NCI-H1092 treated with DMSO at 0.1 percent for 48 hours (cell line): ENCODE measurements at places on chromosomes 1 and 21.
A peak's percentile ranks its signal among the peaks of the same experiment; 100 is the strongest.

- peak; percentile 36 for DNase-seq
These were observed 68.6 kb downstream of the SIPA1L2 start for GRCh38 chr1:232561381-232561780.

DNA sequence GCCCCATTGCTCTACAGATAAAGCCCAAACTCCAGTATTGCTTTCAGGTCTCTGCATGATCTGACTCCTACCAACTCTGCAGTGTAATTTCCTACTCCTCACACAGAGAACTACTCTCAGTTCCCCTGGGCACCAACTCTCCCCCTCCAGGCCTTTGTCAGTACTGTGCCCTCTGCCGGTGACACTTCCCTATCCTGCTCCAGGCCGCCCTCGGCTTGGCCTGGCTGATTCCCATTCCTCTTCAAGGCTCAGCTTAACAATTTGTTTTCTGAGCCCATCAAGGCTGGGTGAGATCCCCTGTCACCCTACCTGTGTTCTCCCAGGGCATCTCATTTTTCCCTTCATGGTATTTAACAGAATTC, 2.6 kb downstream of the SLAMF8 start:
- DNase-seq = no peak

GRCh38 chr1:30700528-30701257, 22.7 kb downstream of the MATN1 start:
- no peak for DNase-seq

DNA sequence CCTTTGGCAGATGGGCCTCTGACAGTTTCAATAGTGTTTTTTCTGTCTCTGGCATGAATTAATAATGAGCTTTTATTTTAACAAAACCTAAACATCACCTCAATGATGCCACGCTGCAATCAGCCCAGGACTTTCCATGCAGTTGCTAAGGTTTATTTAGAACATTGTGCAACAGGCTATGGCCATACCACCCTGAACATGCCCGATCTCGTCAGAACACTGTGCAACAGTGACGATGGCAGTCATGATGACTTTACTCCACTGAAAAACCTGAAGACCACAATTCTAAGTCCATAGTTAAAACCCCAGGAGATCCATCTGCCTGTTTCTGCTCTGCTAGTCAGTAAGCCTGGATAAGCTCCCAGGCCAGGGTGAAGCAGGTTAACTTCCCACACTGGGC, 310.0 kb downstream of the PBX1 start:
- no peak for DNase-seq

DNA sequence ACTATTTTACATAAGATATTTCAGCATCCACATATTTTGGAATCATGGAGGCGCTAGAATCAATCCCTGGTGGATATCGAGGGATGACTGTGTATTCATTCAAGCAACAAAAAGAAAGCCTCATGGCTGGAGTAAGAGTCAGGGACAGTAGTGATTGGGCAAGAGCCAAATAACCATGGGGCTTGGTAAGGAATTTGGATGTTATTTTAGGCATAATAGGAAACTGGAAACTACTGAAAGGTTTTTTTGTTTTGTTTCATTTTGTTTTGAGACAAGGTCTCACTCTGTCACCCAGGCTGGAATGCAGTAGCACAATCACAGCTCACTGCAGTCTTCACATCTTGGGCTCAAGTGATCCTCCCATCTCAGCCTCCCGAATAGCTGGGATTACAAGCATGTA, 33.8 kb upstream of the EYA3 start:
- no peak for DNase-seq

DNA sequence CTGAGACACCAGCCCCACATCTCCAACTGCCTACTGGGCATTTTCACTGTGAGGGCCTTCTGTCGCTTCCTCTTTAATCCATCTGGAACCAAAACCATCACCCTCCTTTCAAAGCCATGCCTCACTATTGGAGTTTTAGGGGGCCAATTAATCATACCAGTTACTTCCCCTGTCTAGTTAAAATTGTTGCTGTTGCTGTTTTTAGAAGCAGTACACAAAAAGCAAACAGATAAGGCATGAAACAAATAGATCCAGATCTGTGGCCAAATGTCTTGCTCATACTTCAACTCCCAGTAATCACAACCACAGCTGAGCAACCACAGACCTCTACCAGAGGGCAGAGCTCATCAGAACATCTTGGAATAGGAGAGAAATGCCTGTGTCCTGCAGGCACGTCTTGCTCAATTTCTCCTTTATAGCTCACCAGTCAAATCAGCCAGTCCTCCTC, 133.8 kb upstream of the C1orf105 start:
- DNase-seq = no peak

DNA sequence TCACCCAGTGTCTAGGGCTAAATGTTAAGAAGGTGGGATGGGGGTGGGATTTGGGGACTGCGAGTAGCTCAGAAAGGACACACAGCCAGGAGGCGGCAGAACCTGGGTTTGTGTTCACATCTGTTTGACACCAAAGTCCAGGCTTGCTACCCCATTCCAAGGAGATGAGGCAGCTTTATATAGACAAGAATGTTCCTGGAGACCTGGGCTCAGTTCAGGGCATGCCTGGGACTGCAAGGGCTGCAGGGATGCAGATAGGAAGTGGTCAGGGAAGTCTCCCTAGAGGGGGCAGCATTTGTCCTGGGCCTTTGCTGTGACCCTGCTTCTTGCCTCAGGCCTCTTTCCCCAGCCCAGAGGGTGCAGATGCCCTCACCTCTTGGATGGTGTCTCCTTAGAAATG, 16.3 kb downstream of the PADI3 start:
- DNase-seq = no peak

- DNase-seq = no peak
These were observed 38.6 kb upstream of the ADGRL4 start for GRCh38 chr1:79044974-79045650.

GRCh38 chr1:78177708-78178270, 132.0 kb downstream of the GIPC2 start:
- no peak for DNase-seq

- DNase-seq = no peak
These were observed 2.1 kb downstream of the CLCA1 start for GRCh38 chr1:86470859-86471258.

DNA sequence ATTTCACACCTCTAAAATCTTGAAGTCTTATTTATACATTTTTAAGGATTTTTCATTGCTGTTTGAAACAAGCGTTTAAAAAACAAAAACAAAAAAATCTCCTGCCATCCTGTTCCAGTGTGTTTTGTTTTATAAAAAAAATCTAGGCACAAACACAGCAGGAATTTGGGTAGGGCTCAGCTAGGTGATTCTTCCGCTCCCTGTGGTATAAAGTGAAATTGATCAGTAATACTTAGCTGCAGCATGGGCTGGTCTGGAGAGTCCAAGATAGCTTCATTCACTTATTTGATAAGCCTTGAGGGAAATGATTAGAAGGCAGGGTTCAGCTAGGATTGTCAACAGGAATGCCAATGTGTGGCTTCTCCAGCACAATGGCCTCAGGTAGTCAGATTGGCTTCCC, 25.7 kb downstream of the ATF3 start:
- DNase-seq = no peak

GRCh38 chr1:214404571-214405213, 123.7 kb downstream of the SMYD2 start:
- DNase-seq = no peak

- DNase-seq = no peak
These were observed 100.5 kb downstream of the TEX35 start for GRCh38 chr1:178613271-178613945.

- DNase-seq = peak; percentile 52
These were observed 16.8 kb downstream of the LGR6 start for GRCh38 chr1:202210385-202210784.

GRCh38 chr1:160330119-160330518, 12.9 kb downstream of the COPA start:
- no peak for DNase-seq

DNA sequence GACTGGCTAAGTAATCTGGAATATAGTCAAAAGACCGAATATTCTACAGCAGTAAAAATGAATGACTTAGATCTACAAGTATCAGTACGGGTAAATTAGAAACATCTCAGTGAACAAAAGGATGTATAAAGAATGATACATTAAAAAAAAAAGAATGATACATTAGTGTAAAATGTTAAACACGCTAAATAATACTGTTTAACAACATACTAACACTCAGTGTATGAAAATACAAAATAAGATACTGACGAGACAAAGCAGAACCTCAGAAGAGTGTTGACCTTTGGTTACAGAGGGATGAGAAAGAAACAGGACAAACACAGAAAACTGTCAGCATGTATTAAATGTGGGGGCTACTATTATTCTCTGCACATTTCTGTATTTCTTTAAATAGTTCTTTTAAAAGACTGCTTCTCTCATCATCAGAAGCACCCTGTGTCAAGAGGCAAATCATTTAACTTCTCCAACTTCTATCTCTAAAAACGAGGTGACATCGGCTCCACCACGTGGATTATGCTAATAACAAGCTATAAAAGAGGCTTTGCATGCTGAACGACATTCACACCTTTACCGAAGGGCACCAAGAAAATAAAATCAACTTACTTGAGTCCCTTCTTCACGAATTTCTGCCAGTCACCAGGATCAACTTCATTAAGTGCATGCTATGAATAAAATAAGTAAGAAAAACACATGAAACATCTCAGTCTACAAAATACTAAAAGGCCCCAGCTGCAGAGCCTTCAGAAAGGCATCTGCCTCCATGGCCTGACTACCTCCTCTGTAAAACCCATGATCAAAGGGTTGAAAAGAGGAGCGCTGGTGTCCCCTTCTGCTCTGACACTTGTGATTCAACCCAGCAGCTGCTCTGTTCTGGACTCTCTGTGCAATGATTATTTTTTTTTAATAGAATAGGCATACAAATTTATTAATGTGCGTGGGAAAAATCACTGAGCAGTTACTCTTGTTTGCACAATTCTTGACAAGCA, 42.5 kb downstream of the MRAP start:
- no peak for DNase-seq
